ENCODE measurements at places on chromosomes 11 and 22. TPM values are rescaled to one million over a fixed set of nuclear protein-coding genes. Genes with fewer than 3 reads are reported as not detected.

- peak; percentile 82 for DNase-seq
These were observed 1.3 kb upstream of the HDAC10 start for GRCh38 chr22:50252082-50253045.

The CLMP gene
- under 0.01 TPM for total RNA-seq

DNA sequence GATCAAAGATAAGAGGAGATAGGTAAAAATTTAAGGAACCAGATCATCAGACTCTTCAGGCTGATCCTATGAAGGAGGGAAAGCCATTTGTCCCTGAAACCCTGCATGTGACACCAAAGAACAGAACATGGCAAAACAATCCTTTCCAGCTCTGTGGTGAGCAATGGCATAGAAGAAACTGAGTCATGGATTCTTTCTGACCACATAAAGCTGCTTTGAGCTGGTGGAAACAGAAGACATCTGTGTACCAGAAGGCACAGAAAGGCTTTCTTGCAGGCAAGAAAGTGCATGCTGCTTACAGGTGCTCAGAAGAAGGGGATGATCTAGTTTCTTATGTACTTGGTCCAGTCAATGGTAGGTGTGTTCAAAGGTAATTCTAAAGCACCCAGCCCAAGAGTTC, 45.0 kb upstream of the APOA1 start:
- no peak for DNase-seq

GRCh38 chr11:19774329-19774728, 61.7 kb downstream of the NAV2 start:
- no peak for DNase-seq

- no peak for DNase-seq
These were observed 454.3 kb upstream of the KIRREL3 start for GRCh38 chr11:127454856-127455255.

The BTG4 gene
- total RNA-seq, result not detected

DNA sequence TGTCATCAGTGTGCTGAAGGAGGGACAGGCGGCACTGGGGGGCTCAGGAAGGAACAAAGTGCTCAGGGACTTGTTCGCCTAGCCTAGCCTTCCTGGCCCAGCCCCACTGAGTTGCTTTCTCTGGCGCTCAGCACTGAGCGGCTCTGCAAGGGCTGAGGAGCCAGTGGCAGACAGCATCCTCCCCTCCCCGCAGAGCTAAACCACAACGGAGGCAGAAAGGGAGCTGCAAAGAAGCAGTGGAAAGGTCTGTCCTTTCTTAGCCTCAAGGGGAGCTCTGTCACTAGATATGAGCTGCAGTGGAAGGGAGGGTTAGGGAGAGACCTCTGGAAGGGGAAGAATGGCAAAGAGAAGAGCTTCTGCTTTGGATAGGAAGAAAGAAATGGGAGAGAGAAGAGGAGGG, 89.7 kb upstream of the PHOX2A start:
- DNase-seq, result peak; percentile 84

The KMT5B gene
- total RNA-seq, result 16.7 TPM

All from hematopoietic multipotent progenitor cell (in vitro differentiated cells).